ENCODE measurements at places on chromosomes 5 and 9.

DNA sequence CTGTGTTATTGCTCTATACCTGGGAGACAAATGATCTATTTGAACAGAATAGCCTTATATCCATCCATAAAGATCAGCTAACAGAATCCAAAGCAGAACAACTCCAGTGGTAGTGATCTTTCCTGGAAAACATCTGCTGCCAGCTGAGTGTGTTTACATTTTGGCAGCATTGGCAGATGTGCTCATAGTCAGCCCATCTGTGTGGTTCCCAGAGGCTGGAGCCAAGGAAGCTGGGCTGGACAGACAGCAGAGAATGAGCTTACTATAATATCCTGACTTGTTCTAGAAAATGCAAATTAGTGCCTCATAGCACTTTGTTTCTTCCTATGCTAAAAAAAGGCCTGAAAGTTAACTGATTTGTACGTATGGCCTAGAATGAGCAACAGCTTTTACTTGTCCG is 99.7 kb downstream of the ST8SIA4 start:
- no peak for DNase-seq
- no peaks in the 10 kb centered on the region for H3K36me3 ChIP-seq
- H3K4me1 ChIP-seq, result peaks cover under 1% of the 10 kb centered on the region
- no peaks in the 10 kb centered on the region for H3K27me3 ChIP-seq
- H3K27ac ChIP-seq, result no peak overlapping the region

GRCh38 chr5:6755519-6755918 is 42.3 kb downstream of the TENT4A start:
- DNase-seq, result no peak
- H3K36me3 ChIP-seq, result peaks cover 64% of the 10 kb centered on the region
- no peaks in the 10 kb centered on the region for H3K27me3 ChIP-seq
- no peak overlapping the region for H3K4me3 ChIP-seq

DNA sequence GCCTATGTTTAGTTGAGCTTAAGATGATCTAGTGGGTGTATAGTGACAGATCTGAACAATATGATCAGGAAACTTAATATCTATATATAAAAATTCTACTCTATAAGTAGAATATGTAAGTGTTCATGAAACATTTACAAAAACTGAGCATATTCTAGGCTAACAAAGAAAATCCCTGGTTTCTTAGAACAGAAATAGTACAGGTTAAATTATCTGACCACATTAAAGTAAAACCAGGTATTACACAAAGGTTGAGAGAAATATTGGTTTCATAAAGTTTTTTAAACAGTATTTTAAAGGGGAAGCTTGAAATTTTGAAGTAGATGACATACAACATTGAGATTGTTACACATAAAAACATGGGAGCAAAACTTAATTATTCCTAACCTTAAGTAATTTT is 39.3 kb downstream of the LRRC70 start:
- H3K27me3 ChIP-seq, result no peaks in the 10 kb centered on the region
- H3K4me1 ChIP-seq, result peaks cover 3% of the 10 kb centered on the region
- no peak overlapping the region for H3K27ac ChIP-seq

DNA sequence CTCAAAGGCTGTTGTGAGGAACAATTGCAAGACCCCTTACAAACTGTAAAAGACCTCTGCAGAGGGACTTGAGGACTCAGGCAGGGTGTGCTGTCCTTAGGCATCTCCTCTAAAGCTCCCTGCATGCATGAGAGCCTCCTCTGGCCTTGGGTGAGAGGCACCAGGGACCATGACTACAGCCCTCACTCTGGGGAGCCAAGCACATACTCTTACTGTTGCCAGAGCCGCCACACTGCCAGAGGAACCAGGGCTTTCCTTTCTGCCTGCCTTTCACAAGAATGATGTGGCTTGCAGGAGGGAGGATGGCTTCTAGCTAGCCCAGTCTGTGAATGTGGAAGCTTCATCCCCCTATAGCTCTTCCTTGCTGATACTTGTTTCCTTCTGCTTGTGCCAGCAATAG is 5.9 kb downstream of the IGFBPL1 start:
- DNase-seq, result no peak
- no peak overlapping the region for H3K4me3 ChIP-seq
- H3K36me3 ChIP-seq, result no peaks in the 10 kb centered on the region
- H3K27me3 ChIP-seq, result no peaks in the 10 kb centered on the region

- no peak overlapping the region for H3K27ac ChIP-seq
- no peak overlapping the region for H3K4me3 ChIP-seq
- H3K36me3 ChIP-seq, result no peaks in the 10 kb centered on the region
- no peaks in the 10 kb centered on the region for H3K4me1 ChIP-seq
Observed at GRCh38 chr9:69018737-69019136, 4.8 kb upstream of the PRKACG start.

DNA sequence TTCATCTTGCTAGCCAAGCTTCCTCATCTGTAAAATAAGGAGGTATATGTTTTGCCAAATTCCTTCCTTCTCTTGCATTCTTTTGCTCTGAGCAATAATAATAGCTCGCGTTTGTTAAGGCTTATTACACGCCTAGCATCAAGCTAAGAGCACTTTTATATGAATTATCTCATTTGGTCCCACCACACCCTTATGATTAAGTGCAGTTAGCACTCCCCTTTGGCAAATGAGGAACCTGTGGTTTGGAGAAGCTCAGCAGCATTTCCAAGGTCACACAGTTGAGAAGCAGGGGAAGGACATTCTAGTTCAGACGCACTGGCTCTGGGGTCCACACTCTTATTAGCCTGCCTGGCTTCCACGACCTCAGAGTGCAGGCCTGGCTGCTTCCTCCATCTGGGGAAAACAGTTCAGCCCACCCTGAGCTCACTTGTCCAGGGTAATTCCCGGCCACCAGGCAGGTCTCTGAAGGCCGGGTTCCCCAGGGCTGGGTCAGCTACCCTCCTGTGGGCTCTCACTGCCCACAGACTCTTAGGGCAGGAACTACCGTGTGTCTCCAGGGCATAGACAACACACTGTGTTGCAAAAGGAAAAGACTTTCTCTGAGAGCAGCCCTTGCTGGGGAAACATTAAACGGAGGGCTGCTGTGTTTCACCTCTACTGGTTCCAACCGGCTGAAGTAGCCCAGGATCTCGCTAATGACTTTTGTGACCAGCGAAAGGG is 9.9 kb upstream of the FBP1 start:
- H3K36me3 ChIP-seq, result no peaks in the 10 kb centered on the region
- DNase-seq, result peak; percentile 35
- no peaks in the 10 kb centered on the region for H3K27me3 ChIP-seq
- H3K4me1 ChIP-seq, result no peaks in the 10 kb centered on the region

DNA sequence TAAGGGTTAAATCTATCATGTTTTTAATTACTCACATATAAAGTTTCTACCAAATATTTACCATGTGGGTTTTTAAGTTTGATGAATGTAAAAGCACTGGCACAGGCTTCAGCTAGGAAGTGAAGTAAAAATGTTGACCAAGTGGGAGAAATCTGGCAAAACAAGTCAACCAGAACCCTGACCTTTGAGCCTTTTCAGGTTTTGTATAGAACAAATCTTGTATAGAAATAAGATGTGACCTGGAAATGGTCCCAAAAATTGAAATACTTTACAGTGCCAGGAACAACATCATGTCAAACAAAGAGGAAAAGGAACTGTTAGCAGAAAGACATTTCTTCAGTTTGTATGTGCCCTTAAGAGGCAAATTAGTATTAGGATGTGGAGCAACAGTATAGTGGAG is 137.6 kb downstream of the CCDC192 start:
- no peaks in the 10 kb centered on the region for H3K27me3 ChIP-seq
- H3K4me1 ChIP-seq, result no peaks in the 10 kb centered on the region
- H3K4me3 ChIP-seq, result no peak overlapping the region
- DNase-seq, result no peak
- no peaks in the 10 kb centered on the region for H3K36me3 ChIP-seq

DNA sequence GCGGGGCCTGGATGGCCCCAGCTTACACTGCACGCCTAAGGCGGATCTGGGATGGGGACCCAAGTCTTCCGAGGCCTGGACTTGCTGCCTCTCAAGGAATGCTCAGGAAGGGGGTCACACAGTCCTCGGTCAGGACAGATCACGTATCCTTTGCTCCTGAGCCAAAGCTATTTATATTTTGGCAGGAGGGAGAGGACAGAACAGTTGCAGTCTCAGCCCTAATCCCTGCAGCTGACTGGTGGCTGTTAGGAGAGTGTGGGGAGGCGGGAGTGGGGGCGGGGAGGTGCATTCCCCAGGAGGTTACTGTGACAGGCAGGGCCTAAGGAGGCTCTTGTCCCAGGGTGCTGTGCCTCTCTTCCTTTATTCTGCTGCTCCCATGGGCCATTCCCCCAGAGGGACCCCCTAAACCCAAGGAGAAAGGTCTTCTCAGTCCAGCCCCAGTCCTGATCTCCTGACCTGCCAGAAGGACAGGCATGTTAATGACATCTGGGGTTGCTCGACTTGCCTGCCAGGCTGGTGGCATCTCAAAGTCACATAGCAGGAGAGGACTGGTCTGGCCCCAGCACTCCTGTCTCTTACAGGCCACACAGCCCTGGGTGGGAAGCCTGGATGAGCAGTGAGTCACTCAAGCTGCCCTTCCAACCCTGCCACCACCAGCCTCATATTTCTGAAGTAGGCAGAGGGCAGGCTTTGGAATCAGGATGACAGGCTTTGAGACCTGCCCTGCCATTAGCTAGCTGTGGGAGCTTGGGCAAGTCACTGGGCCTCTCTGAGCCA is 51.9 kb downstream of the COL27A1 start:
- H3K27ac ChIP-seq, result no peak overlapping the region
- peak; percentile 58 for DNase-seq
- no peak overlapping the region for H3K4me3 ChIP-seq
- H3K4me1 ChIP-seq, result peaks cover 22% of the 10 kb centered on the region
- H3K36me3 ChIP-seq, result peaks cover 53% of the 10 kb centered on the region

DNA sequence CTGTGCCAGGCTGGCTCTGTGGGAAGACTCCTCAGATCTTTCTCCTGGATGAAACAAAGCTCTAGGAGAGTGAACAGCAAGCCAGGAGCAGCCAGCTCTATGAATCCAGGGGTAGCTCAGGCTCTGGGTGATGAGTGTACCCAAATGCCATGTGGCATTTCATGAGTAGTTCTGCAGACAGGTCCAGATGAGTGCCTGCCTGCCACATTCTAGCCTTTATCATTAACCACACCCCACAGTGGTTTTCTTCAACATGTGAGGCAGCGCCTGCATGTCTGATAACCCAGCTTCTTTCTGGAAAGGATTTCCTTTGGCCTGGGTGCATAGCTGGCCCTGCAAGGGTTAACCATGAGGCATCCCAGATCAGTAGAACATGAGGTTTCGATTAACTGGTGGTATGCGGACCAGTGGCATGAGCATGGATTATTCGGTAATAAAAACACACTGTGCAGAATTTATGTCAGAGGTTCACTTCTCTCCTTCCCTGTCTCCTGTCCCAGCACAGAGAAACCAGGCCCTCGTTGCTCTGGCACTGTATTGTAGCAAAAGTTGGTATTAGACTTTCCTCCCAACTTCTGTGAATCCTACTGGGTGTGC is 381.9 kb upstream of the ZNF462 start:
- H3K4me3 ChIP-seq, result no peak overlapping the region
- no peak for DNase-seq
- no peaks in the 10 kb centered on the region for H3K27me3 ChIP-seq
- H3K36me3 ChIP-seq, result no peaks in the 10 kb centered on the region

- H3K27ac ChIP-seq, result no peak overlapping the region
- H3K4me1 ChIP-seq, result peaks cover 14% of the 10 kb centered on the region
- no peaks in the 10 kb centered on the region for H3K27me3 ChIP-seq
- H3K4me3 ChIP-seq, result no peak overlapping the region
- H3K36me3 ChIP-seq, result no peaks in the 10 kb centered on the region
Observed at GRCh38 chr9:129579294-129579693, 41.6 kb downstream of the C9orf50 start.

- H3K36me3 ChIP-seq, result no peaks in the 10 kb centered on the region
- H3K4me1 ChIP-seq, result peaks cover 2% of the 10 kb centered on the region
- DNase-seq, result peak; percentile 16
- no peaks in the 10 kb centered on the region for H3K27me3 ChIP-seq
- H3K27ac ChIP-seq, result no peak overlapping the region
Observed at GRCh38 chr9:16289639-16290038, 580.8 kb downstream of the BNC2 start.

GRCh38 chr9:134937164-134937555 is 19.4 kb upstream of the FCN1 start:
- no peak for DNase-seq
- H3K27ac ChIP-seq, result no peak overlapping the region
- no peaks in the 10 kb centered on the region for H3K36me3 ChIP-seq
- no peak overlapping the region for H3K4me3 ChIP-seq

- no peaks in the 10 kb centered on the region for H3K27me3 ChIP-seq
- peaks cover 2% of the 10 kb centered on the region for H3K36me3 ChIP-seq
- DNase-seq, result peak; percentile 6
Observed at GRCh38 chr9:7186175-7186574, 428.4 kb downstream of the KDM4C start.

DNA sequence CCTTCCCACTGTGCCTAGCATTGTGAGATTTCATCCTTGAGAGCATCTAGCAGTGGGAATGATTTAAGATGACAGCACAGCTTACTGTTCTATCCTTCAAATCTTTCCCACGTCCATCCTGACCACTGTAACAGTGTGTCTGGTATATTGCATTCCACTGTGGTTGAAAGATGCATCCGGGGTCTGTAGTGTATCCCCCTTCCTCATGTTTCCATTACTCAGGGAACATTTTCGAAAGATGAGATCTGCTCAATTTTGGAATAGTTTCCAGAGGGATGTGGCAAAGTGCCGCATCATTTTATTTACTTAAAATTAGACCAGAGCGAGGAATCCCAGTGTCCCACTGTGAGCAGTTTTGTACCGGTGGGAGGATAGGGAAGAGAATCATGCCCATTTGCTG is 407.1 kb upstream of the PAPPA start:
- no peaks in the 10 kb centered on the region for H3K36me3 ChIP-seq
- H3K27ac ChIP-seq, result no peak overlapping the region
- no peak overlapping the region for H3K4me3 ChIP-seq
- H3K27me3 ChIP-seq, result no peaks in the 10 kb centered on the region
- no peaks in the 10 kb centered on the region for H3K4me1 ChIP-seq
- no peak for DNase-seq

- H3K4me1 ChIP-seq, result no peaks in the 10 kb centered on the region
- DNase-seq, result no peak
- no peaks in the 10 kb centered on the region for H3K36me3 ChIP-seq
- H3K4me3 ChIP-seq, result no peak overlapping the region
- H3K27ac ChIP-seq, result no peak overlapping the region
Observed at GRCh38 chr5:1999794-2000193, 117.1 kb upstream of the IRX4 start.

- H3K36me3 ChIP-seq, result no peaks in the 10 kb centered on the region
- H3K4me1 ChIP-seq, result no peaks in the 10 kb centered on the region
- no peaks in the 10 kb centered on the region for H3K27me3 ChIP-seq
- no peak overlapping the region for H3K27ac ChIP-seq
Observed at GRCh38 chr5:143222287-143223231, 180.9 kb downstream of the NR3C1 start.

GRCh38 chr5:39231705-39232525 is 12.6 kb upstream of the FYB1 start:
- H3K4me3 ChIP-seq, result no peak overlapping the region
- H3K4me1 ChIP-seq, result no peaks in the 10 kb centered on the region
- no peak overlapping the region for H3K27ac ChIP-seq
- H3K27me3 ChIP-seq, result no peaks in the 10 kb centered on the region
- DNase-seq, result no peak

DNA sequence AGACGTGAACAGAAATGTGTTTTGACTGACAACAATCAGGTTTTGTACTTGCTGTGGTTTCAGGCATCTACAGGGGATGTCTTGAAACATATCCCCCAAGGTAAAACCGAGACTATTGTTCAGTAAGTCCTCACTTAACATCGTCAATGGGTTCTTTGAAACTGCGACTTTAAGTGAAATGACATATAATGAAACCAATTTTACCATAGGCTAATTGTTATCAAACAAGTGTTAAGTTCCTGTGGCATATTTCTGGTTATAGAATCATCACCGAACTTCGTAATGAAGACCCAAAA is 16.4 kb upstream of the OMD start:
- H3K4me1 ChIP-seq, result no peaks in the 10 kb centered on the region
- no peaks in the 10 kb centered on the region for H3K36me3 ChIP-seq
- no peak overlapping the region for H3K4me3 ChIP-seq
- H3K27me3 ChIP-seq, result no peaks in the 10 kb centered on the region
- no peak overlapping the region for H3K27ac ChIP-seq
